ENCODE measurements at places on chromosomes 6 and 20.

DNA sequence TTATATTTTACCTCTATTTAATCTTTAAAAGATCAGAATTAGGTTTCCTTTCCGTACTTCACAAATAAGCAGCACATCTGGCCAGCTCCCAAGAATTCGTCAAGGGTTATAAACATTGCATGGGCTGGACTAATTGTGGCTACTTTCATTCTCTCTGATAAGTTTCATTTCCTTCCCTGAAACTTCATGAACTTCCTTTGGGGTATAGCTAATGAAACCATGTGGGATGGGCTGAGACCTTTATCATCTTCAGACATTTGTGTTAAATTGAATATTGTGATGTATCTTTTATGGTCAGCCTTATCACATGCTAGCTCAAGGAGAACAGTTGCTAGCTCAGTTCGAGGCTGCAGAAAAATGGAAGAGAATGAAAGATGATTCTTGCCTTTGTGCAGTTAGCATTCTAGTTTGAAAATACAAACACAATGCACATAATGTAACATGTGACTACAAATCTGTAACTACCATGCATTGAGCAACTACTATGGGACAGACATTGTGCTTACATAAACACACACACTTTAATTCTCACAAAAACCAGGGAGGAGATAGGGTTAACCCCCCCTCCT is 1.7 kb upstream of the GMPR start:
- DNase-seq, result no peak

GRCh38 chr6:127457456-127458064 is 1.6 kb downstream of the KIAA0408 start:
- no peak for DNase-seq

DNA sequence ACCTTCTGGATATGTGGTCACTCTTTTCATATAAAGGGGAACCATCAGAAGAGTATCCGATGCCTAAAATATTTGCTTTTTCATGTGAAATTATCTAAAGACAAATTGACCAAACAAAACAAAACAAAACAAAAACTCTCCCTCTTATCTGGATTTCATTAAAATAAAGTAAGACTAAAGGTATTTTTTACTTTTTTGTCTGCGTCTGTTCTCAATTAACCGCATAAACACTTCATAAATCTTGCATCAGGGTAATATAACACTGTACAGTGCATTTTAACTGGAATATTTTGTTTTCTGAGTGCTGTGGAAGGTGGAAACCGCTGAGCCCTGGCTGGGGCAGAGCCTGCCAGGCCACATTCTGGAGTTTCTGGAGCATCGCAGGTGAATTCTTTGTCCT is 234.1 kb upstream of the ZFP64 start:
- DNase-seq, result no peak

GRCh38 chr20:12093057-12093796 is 175.5 kb downstream of the BTBD3 start:
- no peak for DNase-seq

- no peak for DNase-seq
Measured at GRCh38 chr6:141498977-141499376, 633.7 kb upstream of the GJE1 start.

- DNase-seq, result no peak
Measured at GRCh38 chr6:25635886-25636317, 16.1 kb upstream of the SCGN start.

DNA sequence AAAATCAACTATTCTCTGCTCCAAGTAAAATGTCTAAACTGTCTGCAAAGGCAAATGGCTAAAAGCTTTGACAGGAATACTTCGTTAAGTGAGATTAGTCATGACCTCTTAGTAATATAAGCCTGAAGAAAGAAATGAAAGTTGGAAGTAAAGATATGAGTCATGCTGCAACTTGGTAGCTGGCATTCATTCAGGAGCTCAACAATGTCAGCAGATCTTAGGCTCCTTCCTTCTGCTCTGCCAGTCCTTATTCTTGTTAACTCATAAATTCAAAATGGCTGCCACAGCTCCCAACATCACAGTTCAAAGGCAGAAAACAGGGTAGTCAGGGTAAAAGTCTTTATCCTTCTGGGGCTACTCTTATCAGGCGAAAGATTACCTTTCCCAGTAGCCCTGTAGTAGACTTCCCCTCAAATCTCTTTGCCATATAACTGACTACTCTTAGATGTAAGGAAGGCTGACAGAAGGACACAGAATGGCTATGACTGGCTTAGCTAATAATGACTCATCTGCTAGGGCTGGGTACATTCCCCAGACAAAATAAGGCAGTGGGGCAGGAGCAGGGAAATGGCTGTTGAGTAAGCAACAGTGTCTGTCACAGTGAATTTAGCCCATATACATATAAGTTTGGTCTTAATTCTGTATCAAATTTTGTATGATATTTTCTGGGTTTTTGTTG is 24.4 kb upstream of the C6orf62 start:
- no peak for DNase-seq

DNA sequence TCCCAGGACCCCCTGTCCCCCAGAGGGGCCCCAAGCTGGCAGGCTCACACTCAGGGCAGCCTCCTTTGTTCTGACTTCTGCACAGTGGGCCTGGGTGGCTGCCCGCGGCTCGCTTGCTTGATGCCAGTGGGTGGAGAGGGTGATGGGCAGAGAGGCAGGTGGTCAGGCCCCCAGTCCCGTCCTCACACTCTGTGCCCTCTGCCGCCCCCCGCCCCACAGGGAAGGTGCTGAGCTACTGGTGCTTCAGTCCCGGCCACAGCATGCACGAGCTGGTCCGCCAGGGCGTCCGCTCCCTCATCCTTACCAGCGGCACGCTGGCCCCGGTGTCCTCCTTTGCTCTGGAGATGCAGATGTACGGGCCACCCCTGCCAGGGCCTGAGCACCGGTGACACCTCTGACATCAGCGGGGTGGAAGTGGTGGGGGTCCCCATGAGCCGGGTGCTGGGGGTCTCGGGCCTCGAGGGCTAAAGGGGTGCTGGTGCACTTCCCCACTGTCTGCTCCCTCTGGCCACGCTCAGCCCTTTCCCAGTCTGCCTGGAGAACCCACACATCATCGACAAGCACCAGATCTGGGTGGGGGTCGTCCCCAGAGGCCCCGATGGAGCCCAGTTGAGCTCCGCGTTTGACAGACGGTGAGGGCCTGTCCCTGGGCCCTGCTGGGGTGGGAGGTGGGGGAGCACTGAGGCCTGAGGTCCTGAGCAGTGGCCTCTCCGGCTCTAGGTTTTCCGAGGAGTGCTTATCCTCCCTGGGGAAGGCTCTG is 8.9 kb upstream of the TNFRSF6B start:
- no peak for DNase-seq

DNA sequence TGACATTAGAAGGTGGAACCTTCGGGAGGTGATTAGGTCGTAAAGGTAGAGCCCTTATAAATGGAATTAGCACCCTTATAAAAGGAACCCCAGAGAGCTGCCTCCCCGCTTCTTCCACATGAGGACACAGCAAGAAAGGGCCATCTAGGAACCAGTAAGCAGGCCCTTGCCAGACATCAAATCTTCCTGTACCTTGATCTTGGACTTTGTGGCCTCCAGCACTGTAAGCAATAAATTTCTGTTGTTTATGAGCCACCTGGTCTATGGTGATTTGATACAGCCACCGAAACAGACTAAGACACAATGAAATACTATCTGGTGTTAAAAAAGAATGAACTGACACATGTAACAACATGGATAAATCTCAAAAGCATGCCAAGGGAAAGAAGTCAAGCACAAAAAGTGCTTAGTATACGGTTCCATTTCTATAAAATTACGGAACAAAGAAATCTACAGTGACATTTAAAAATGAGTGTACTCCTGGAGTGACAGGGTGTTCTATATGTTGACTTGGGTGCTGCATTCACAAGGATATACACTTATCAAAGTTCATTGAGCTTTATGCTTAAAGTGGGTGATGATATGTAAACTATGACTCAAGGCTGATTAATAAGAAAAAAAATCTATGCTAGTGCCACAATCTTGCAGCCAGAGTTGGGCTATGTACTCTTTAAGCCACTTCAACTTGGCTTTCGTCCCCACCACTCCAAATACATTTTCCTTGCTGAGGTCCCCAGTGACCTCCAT is 18.4 kb downstream of the SERPINB1 start:
- no peak for DNase-seq

DNA sequence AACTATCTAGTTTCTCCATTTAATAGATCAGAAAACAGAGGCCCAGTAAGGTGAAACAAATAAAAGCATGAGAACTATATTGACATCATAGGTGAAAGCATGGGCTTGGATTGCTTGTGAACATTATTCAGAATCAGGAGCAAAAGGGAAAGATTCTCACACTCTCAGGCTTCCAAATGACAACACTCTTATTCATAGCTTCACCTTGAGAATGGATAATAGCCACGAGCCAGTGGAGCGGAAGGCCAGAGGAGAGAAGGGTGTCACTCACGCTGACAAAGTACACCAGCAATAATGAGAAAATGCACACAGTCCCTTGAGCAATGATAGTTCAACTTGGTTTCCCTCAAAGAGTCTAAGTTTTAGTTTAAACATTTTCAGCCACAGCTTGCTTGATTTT is 339.0 kb downstream of the TPBG start:
- DNase-seq, result no peak

DNA sequence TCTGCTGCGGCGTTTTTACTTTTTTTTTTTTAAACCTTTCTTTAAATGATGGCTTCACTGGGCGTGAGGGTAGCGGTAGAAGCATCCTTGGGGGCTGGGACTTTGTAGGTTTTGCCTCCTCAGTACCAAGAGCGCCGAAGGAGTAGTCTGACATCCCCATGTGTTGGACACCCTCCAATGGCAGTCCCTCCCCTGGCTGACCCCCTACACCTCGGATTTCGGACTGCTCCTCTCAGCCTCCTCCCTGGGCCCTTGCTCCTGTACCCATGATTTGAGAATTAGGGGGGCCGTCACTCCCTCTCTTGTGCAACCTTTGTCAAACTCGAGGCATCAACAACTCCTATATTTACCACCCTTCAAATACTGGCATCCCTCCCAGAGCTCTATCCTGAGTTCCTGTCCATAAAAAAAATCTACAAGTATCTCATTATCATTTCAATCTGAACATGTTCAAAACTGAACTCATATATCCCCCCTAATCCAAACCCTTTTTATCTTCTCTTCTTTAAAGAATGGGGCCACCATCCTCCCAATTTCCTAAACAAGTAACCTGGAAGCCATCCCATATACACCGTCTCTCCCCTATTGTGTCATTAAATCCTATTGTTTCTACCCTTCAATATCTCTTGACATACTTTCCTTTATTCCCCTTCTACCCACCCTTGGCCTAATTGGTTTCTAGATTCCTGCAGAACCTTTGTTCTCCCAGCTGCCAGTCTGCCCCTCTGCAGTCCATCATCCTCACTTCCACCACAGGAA is 1.2 kb upstream of the ARFGEF3 start:
- DNase-seq, result no peak

- no peak for DNase-seq
Measured at GRCh38 chr20:46809706-46810360, 84.8 kb upstream of the EYA2 start.

DNA sequence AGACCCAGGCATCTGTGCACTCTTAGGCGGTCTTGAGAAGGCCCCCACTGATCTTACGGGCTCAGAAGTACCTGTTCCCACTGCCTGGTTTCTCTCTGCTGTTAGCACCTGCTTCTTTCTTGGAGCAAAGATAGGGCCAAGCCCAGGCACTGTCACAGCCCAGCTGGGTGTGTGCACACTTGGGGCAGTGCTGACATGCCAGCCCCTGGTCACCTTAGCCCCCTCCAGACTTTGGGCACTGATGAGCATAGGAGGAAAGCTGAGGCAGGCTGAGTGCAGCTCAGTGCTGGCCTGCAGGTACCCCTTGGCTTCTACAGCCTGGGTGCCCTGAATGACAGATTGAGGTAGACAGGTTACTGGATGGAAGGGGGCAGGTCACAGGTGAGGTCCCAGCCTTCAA is 105.7 kb upstream of the AHI1 start:
- DNase-seq, result no peak

DNA sequence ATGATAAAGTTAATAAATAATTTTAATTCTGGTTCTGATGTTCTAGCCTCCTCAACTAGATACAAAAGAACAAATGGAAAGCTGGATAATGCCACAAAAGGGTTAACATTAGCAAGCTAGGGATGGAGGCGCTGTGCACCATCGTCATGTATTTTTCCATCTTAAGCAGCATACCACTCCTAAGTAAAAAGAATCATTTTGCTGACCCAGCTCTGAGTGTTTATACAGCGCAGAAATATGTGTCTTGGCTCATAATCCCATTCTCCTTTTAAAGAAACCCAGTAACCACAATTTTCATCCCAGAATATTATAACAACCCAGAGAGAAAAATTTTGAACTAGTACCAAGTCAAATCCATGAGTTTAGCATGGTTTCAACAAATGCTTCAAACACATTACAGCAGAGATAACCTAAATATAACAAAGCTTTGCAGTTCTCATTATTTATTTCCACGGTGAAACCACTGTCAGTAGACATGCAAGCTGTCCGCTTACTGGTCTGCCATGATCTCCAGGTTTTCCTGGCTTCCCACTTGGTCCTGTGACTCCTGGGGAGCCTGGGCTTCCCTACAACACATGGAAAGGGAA is 111.1 kb downstream of the COL12A1 start:
- no peak for DNase-seq

DNA sequence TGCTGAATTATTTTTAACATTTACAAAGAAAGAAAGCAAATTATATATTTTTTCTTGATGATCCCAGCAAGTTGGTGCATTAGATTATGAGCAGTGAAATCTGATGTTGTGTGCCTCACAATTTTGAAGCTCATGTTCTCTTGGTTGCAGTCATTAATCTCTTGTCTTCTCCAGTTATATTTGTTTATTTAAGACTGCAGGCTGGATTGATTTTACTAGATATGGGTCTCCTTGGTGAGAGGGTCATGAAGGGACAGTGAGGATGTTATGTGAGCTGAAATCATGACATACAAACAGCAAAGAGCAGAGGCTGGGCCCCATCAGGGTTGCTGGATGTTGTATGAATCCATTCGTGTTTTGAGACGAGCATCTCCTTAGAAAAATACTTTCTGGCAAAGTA is 64.2 kb upstream of the AKIRIN2 start:
- no peak for DNase-seq

DNA sequence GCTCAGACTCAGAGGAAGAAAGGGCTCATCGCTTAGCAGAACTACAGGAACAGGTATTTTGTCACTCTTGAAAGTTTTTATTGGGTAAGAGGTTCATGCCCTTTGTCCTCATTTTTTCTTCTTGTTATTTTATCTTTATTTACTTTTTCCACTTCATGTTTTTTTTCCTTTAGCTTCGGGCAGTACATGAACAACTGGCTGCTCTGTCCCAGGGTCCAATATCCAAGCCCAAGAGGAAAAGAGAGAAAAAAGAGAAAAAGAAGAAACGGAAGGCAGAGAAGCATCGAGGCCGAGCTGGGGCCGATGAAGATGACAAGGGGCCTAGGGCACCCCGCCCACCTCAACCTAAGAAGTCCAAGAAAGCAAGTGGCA is 9.5 kb downstream of the BRD2 start:
- no peak for DNase-seq

GRCh38 chr20:49786668-49787370 is 25.8 kb upstream of the SLC9A8 start:
- DNase-seq, result no peak

GRCh38 chr20:41118632-41119031 is 18.7 kb upstream of the PLCG1 start:
- no peak for DNase-seq

GRCh38 chr6:52180787-52181558 is 5.2 kb upstream of the IL17A start:
- no peak for DNase-seq

- no peak for DNase-seq
Measured at GRCh38 chr6:134406311-134406710, 88.4 kb upstream of the SGK1 start.

Data from BE2C (cell line).